Gastrocnemius medialis (tissue), 4 donors: ENCODE measurements at places on chromosomes 6 and 20. TPM values are rescaled to one million over a fixed set of nuclear protein-coding genes. Genes with fewer than 3 reads are reported as not detected.

CST4 gene
- total RNA-seq, result not detected

DNA sequence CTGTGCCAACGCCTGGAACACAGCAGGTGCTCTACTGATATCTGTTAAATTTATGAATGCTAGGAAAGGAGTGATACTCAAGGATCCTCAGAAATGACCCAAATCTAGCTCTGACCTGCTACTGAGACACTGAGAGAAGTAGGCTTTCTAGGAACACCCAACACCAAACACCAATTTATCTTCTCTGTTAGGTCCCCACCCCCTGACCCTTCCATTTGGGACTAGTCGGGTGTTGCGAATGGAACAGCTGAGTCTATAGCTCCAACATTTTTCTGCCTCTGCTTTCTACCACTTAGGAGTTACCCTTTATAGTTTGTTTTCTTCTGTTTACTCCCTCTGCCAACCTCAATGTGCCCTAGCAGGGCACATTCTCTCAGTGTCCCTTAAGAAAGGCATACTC is 24.0 kb downstream of the CPNE1 start:
- DNase-seq, result no peak

GRCh38 chr6:138101946-138102731 is 5.1 kb downstream of the PERP start:
- no peak for DNase-seq

DNA sequence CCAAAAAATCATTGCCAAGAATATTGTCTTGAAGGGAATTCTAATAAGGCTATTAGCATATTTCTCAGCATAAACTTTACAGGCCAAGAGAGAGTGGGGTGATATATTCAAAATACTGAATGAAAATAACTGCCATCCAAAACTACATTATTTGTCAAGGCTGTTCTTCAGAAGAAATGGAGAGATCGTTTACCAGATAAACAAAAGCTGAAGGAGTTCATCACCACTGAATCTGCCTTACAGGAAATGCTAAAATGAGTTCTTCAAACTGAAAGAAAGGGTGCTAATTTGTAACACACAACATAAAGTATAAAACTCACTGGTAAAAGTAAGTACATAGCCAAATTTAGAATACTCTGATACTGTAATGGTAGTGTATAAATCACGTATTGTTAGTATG is 517.0 kb downstream of the TENT5A start:
- no peak for DNase-seq

DNA sequence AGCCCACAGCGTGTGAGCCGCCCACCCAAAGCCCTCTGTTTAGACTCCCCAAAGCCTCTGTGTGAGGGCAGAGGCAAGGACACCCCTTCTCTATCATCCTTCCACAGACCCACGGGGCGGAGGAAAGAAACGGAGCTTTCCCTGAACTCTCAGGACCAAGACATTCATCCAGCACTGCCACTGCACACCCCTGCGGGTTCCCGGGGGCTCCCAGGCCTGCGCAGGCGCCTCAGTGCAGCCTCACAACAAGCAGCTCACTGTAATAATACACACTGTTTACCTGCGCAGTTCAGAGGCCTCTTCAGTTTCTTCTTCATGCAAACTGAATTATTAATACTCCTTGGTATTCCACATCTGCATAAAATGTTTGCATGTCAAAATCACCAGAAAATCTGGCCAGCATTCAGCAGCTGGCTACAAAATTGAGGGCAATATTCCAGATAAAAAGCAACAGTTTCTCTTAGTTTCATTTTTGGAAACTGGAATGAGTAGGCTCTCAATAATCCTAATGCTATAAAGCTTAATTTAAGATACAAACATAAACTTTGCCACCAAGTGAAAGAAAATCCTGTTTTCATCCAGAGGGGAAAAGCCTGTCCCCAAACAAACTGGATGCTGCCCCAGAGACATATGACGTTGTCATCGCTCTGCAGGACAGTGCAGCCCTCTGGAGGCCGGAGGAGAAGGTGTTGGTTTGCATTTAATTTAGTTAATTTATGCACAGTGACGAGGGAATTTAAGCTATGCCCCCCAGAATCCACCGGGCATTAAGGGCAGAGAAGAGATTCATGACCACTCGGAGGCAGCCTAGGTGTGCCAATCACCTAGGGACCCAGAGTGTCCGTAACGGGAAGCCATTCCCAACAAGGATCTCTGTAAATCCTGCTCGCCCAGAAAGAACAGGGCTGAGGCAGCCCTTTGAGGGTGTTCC is 45.3 kb downstream of the NINL start:
- DNase-seq, result no peak

MOG gene
- total RNA-seq, result not detected

PPP1R16B gene
- total RNA-seq, result 0.51 TPM

JPH2 gene
- 18.3 TPM for total RNA-seq

GRCh38 chr6:36598326-36598725 is 4.2 kb downstream of the SRSF3 start:
- DNase-seq, result no peak

VIP gene
- not detected for total RNA-seq

DNA sequence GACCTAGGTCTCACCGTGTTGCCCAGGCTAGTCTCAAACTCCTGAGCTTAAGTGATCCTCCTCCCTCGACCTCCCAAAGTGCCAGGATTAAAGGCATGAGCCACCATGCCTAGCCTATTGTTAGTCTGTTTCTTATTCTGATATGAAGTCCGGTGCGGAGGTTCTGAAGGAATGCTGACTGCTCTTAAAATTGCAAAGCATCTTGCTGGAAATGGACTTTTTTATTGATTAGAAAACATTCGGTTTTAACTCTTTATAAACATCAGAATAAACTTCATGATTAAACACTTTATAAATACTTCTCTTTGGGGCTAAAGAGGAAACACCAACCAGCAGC is 3.2 kb downstream of the TNFAIP3 start:
- DNase-seq, result no peak

TNNC2 gene
- 2,919 TPM for total RNA-seq

TMEM242 gene
- 5.2 TPM for total RNA-seq

GRCh38 chr20:25215521-25215920 is 20.0 kb downstream of the ENTPD6 start:
- no peak for DNase-seq

CSTF1 gene
- total RNA-seq, result 19.3 TPM

- no peak for DNase-seq
These were observed 117.6 kb downstream of the F13A1 start for GRCh38 chr6:6202886-6203285.

TMC2 gene
- 0.10 TPM for total RNA-seq

DNA sequence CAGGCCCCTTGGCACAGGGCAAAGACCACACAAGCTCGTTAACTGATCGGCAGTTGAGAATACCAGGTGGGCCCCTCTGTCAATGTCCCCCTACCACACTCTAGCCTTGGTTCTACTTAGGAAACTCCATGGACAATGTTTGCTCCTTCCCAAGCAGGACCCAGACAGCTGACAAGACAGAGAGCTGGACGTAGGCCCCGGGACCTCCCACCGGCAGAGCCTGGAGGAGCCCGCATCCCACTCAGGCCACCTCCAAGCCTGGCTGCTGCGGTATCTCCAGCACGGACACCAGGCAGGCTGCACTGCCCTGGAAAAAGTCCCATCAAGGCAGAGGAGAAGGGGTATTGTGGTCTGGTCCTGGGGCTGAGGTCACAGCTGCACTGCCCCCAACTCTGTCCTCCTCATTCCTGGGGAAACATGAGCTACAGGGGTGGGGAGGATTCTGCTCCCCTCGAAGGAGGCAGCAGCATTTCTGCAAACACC is 6.2 kb upstream of the GRM4 start:
- DNase-seq, result no peak

ASIP gene
- not detected for total RNA-seq

GRCh38 chr6:167906899-167907298 is 80.2 kb downstream of the AFDN start:
- DNase-seq, result peak; percentile 53

- DNase-seq, result no peak
These were observed 145.9 kb downstream of the GJA1 start for GRCh38 chr6:121581327-121581726.

- DNase-seq, result no peak
These were observed 6.2 kb upstream of the LCA5 start for GRCh38 chr6:79543411-79543810.

DNA sequence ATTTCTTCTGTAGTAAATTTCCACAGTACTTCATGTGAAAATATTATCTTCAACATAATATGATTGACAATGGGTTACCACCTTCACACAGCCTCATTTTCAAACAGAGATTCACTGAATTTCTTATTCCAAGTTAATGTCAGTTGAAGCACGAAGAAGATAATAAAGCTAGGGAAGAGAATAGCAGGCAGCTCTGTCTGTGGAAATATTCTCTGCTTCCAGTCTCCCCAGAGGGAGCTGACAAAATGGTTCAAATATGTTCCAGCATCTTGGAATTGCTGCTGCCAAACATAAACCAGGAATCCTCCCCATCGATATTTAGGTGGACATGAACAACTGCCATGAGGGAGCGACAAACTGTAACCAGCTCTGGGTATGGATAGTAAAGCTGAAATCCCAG is 224.8 kb downstream of the GJA1 start:
- DNase-seq, result no peak

DNA sequence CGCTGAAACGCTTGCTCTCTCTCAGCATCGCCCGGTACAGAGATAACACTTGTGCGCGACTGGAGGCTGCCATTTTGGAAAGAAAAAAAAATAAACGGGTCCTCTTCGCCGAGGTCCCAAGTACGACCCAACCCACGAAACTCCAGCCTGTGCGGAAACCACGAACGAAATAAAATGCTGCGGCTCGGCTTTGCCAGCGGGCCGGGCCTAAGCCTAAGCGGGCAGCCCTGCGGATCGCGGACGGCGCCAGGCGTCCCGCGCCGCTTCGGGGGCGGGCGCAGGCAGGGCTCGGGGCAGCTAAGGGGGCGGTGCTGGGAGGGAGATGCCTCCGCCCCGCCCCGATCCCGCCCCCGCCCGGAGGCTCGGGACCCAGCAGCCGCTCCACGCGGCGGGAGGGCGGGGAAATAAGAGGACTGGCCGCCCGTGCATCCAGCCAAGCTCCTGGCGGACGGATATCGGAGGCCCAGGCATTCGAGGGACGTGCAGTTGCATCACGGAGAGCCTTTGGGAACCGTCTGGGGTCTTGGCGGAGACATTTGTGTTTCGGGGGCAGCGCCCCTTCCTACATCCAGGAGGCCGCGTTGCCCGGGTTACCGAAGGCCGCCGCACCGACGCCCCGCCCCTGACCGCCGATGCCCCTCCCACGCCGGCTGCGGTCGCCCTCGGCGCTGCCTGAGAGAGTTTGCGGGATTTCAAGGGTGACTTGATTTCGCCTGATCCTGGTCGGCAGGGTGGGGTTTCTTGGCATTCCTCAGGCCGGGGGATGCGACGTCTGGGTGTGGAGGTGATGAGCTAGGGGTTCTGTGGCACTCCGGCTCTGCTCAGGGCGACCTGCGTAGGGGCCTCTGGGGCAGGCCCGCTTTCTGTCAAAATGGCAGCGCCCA is at the start of the genes FARS2 and LYRM4:
TSS of gene FARS2 (plus strand) at position 853 of the 884 bp plus-strand sequence.
TSS of gene LYRM4 (minus strand) at position 290 of the 884 bp plus-strand sequence. CDS start at position 73, 217 bp downstream.
- peak; percentile 64 for DNase-seq

DNA sequence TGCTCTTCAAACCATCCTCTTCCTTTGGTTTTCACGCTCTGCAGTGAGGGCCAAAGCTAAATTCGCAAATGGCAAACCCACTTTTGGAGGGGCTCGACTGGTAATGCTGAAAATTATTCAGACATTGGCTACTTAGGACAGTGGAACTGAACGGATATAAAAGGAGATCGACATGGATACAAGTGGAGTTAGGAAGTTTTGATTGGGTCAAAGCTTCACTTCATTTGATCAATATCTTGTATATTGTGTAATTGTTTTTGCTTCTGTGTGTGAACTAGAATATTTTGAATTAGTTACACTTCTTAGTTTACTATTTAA is 1.2 kb downstream of the FAM8A1 start:
- no peak for DNase-seq

DNA sequence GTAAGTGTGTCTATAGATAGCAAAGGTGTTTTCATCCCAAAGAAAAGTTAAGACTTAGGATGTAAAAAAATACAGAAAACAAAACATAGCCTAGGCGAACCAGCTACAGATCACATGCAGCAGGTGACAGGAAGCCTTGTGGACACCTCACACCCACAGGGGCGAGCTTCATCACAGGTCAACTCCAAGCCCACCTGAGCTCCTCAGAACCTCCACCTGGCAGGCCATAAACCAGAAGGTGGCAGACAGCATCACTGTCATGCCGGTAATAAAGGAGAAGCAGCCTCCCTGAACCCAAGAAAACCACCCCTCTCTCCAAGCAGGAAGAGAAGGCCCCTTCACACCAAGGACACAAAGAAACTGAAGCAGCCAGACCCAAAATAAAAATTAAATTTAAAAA is 1.0 kb downstream of the RALGAPA2 start:
- peak; percentile 40 for DNase-seq

PTPRT gene
- total RNA-seq, result not detected

GRCh38 chr6:46690141-46690755 is 2.6 kb downstream of the TDRD6 start:
- DNase-seq, result no peak

DNA sequence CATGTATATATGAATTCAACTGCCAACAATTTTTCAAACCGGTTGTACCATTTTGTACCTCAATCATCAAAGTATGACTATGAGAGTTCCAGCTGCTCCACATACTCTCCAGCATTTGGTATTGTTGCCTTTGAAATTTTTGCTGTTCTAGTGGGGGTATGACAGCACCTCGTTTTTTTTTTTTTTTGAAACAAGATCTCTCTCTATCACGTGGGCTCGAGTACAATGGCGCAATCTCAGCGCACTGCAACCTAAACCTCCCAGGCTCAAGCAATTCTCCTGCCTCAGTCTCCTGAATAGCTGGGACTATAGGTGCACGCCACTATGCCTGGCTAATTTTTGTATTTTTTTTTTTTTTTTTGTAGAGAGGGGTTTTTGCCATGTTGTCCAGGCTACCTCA is 144.7 kb upstream of the JARID2 start:
- no peak for DNase-seq

DNA sequence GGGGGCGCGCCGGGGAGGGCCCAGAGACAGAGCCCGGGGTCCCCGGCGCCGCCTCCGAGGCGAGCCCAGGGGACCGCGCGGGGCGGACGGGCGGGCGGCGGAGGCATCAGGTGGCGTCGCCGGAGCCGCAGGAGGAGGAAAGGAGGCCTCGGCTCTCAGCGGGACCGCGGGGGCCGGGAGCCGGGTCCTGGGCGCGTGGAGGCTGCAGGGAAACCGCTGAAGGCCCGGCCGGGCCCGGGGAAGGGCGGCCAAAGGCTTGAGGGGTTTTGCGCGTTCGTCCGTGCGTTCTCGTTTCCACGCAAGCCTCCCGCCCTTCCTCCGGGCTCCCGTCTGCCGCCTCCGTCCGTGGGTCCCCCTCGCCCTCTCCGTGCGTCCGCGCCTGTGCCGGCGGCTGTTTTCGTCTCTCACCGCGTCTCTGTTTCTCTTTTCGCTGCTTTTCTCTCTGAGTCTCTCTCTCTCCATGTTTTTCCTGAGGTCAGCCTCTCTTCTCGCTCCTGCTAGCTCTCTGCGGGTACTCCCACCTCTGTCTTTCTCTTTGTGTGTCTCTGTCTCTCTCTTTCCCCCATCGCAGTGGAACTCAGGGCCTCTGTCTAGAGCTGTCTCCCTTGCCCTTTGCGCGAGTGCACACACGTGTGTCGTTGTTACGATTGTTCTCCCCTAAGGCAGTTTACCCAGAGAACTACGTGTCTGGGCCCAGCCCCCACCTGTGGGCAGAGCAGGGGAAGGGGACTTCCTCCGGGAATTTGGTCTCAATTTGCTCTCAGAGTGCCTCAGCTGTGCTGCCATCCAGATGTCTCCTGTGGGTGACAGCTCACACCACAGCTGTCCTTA is 2.1 kb downstream of the IRF4 start:
- DNase-seq, result no peak

GCLC gene
- 22.0 TPM for total RNA-seq

NT5DC1 gene
- total RNA-seq, result 11.7 TPM

GRCh38 chr6:7705483-7705882 is 20.4 kb upstream of the BMP6 start:
- no peak for DNase-seq

- DNase-seq, result no peak
These were observed 47.7 kb downstream of the PLAGL2 start for GRCh38 chr20:32159766-32160221.
